ENCODE measurements at places on chromosomes 2 and 18. TPM values are rescaled to one million over a fixed set of nuclear protein-coding genes. Genes with fewer than 3 reads are reported as not detected.

- no peak overlapping the region for H3K4me3 ChIP-seq
- no peaks in the 10 kb centered on the region for H3K4me1 ChIP-seq
- H3K27me3 ChIP-seq: no peaks in the 10 kb centered on the region
- DNase-seq: no peak
These were observed 12.4 kb upstream of the CCDC88A start for GRCh38 chr2:55431982-55432627.

The CRYGA gene
- not detected for total RNA-seq

The HMSD gene
- not detected for total RNA-seq

- peaks cover 17% of the 10 kb centered on the region for H3K4me1 ChIP-seq
- no peak overlapping the region for H3K4me3 ChIP-seq
- no peak overlapping the region for H3K27ac ChIP-seq
- no peaks in the 10 kb centered on the region for H3K36me3 ChIP-seq
- no peak for DNase-seq
These were observed 3.8 kb upstream of the EGR4 start for GRCh38 chr2:73297151-73297559.

GRCh38 chr18:48342581-48342980, 66.6 kb downstream of the ZBTB7C start:
- no peak for DNase-seq
- H3K36me3 ChIP-seq: no peaks in the 10 kb centered on the region
- no peaks in the 10 kb centered on the region for H3K4me1 ChIP-seq
- no peak overlapping the region for H3K4me3 ChIP-seq
- H3K27ac ChIP-seq: no peak overlapping the region
- H3K27me3 ChIP-seq: no peaks in the 10 kb centered on the region

DNA sequence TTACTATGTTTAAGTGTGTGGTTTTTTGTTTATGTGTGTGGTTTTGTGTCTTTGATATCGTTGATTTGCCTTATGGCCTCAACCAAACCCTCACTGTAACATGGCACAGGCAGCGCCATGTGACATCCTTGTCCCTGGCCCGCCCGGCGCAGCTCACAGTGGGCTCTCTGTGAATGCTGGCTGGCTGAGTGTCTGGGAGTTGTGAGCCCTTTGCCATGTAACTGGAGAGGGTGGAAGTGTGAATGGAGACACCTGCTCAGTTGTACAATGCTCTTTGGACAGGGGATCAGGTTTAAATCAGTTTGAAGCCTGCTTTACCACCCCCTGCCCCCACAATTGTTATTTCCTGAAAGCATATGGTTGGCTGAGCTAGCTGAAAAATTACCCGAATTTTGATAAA, 41.8 kb downstream of the TCF7L1 start:
- H3K4me1 ChIP-seq: no peaks in the 10 kb centered on the region
- H3K4me3 ChIP-seq: no peak overlapping the region
- no peak overlapping the region for H3K27ac ChIP-seq
- H3K36me3 ChIP-seq: no peaks in the 10 kb centered on the region
- no peak for DNase-seq

GRCh38 chr18:80143881-80144280, 34.8 kb downstream of the ADNP2 start:
- H3K4me3 ChIP-seq: no peak overlapping the region
- H3K27me3 ChIP-seq: no peaks in the 10 kb centered on the region
- peaks cover 15% of the 10 kb centered on the region for H3K4me1 ChIP-seq
- no peak for DNase-seq

The UBXN4 gene
- total RNA-seq: 143 TPM

DNA sequence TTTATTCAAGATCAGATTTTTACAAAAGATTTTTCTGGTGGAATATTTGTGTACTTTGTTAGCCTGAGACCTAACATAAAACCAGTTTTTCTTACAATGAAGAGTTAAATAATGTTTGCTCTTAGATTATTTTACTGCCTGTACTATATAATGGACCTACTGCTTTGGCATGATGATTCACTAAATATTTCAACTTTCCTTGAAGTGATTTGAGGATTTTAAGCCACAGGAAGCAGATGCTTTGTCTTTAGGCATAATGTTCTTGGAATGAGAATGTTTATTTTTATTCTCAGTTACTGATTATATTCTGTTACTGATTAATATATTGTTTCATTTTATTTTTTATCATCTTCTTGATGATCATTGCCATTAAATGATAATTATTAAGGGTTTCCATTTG, 175.3 kb upstream of the LRP1B start:
- no peak for DNase-seq
- H3K4me1 ChIP-seq: no peaks in the 10 kb centered on the region
- no peaks in the 10 kb centered on the region for H3K36me3 ChIP-seq
- H3K4me3 ChIP-seq: no peak overlapping the region
- H3K27ac ChIP-seq: no peak overlapping the region
